NCI-H2081 treated with DMSO at 0.1 percent for 48 hours (cell line): ENCODE measurements at places on chromosomes 3 and 15.
A peak's percentile ranks its signal among the peaks of the same experiment; 100 is the strongest.

- no peak for DNase-seq
Measured at GRCh38 chr15:73232776-73233175, 136.0 kb downstream of the HCN4 start.

- no peak for DNase-seq
Measured at GRCh38 chr3:29924783-29925561, 644.1 kb downstream of the RBMS3 start.

DNA sequence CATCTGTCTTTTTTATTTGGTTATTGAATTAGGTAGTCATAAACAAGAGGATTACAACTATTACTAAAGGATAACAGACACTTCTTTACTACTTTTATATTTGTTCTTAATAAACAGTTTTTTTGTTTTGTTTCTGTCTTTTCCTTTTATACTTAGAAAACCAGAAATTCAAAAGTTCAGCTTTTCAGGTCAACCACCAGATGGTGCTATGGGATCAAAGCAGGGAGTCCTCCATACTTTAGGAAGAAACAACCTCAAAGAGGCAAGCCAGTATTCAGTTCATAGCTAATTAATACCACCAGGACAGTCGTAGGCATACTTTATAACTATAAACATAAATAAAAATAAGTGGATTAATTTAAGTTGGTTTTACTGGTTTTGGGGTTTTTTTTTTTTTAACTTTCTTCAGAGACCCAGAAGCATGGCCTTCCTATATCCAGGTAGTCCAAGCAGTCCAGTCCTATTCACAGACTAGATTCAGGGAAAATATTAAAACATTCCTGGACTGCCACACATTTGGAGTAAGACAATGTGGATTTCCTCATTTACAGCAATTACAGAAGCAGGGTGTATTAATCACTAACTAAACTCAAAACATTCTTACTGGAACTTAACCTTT lies 16.0 kb upstream of the EID1 start:
- DNase-seq, result peak; percentile 47

GRCh38 chr3:19114461-19114860 lies 33.8 kb upstream of the KCNH8 start:
- DNase-seq, result no peak

DNA sequence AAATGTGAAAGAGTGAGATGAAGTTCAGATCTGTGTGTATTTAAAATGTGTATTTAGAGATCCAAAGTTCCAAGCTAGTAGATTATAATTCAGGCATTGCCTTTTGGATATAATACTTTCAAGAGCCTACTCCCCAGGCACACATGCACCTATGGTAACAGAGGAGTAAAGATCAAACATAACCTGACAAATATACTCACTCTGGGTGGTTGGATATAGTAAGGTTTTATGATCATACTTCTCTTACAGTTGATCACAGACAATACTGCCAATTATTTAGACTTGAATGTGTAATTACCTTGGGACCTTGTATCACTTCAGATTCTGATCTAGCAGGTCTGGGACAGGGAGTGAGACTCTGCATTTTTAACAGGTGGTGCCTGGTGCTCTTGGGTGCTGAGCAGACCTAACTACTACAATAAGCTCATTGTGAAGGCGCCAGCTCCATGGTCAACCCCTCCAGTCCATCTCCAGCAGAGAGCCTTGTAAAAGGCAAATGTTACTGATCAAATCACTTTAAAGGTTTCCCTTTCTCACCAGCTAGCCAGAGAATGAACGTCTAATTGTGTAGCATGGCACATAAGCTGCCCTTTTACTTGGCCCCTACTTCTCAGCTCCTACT lies 55.5 kb downstream of the NBEAL2 start:
- no peak for DNase-seq

DNA sequence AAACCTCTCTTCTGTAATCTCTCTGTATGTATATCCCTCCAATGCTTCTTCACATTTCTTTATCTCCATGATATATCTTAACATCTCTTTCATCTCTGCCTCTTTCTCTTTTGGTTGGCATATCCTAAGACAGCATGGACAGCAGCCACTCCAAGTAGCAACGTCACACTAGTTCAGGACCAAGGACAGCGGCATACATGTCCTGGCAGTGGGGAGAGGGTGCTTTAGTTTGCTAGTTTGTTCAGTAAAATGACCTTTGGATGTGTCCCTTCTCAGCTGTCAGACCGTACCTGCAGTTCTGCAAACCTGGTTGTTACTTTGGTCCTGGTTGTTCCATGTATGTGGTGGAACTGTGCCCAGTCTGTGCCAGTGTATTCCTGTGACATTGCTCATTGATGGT lies 225.6 kb upstream of the ROPN1 start:
- DNase-seq, result no peak

DNA sequence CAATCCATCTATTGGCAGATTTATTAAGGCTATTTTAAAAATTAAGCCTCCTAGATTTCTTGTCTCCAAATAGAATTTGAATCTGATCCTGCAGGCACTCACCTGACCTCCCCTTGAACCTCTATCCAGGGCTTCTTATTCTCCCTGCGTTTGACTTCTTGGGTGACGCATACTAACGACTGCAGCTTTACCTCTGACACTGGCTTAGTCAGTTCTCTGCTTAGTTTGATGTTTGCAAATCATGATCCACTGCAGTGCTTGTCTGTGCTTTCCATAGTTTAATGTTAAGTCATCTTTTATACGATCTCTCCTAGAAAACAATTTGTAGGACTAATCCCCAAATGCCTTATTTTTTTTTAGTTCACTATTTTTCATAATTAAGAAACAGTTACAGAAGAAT lies 233.1 kb downstream of the ROBO1 start:
- no peak for DNase-seq

- no peak for DNase-seq
Measured at GRCh38 chr15:71679793-71680353, 130.5 kb upstream of the NR2E3 start.

DNA sequence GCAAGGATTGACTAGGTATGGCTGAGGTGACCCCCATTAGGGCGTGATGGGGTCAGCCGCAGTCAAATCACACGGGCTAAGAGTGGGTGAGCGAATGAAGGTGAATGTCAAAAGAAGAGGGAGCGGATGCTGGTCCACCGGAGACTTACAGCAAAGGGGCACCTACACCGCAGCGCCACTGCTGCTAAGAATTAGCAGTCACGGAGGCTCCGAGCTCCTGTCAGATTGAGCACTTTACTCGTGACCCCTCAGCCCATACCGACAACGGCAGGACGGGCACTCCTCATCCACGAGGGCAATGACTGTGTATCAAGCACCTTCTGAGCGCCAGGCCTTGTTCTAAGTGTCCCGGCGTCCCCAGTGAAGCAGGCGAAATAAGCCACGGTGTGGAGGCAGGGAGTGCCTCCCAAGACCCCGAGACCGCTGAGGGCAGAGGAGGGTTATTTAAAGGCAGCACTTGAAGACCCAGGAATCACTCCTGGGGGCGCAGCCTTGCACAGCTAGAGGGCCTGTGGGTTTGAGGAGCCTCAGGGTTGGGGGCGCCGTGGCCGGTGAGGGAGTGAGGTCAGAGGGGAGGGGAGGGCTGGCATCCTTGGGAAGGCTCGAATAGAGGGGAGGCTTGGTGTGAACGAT lies 61.6 kb upstream of the GATA2 start:
- DNase-seq, result no peak
